ENCODE measurements at places on chromosomes 16 and 17.

DNA sequence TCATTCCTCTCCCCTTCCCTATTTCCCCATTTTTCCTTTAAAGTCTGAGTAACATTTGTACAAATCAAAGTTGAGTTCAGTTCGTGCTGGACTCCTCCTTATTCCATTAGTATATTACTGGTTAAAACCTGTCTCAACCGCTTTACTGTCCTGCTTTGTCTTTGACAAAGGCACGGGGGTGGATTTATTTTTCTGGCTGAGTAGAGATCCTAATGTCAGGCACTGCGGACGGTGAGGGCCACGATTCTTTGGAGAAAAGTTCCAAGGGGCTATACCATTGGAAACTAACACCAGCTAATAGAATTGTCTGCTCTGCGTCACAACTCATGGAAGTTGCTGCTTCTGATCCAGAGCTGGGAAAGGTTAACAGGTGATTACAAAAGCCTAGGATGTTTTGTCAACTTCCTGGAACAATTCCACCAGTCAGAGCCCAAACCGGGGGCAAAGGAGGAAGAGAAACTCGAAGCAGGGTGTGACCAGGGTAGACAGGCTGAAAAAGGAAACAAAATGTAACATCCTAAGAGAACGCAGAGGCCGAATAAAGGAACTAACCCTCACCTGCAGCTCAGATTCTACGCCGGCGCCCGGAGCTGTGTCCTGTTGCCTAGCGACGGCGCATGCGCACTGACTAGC is 12.4 kb downstream of the TAT start:
- no peak for DNase-seq

- DNase-seq: peak; percentile 17
Measured at GRCh38 chr17:44198721-44199552, 747 bp downstream of the ATXN7L3 start.

DNA sequence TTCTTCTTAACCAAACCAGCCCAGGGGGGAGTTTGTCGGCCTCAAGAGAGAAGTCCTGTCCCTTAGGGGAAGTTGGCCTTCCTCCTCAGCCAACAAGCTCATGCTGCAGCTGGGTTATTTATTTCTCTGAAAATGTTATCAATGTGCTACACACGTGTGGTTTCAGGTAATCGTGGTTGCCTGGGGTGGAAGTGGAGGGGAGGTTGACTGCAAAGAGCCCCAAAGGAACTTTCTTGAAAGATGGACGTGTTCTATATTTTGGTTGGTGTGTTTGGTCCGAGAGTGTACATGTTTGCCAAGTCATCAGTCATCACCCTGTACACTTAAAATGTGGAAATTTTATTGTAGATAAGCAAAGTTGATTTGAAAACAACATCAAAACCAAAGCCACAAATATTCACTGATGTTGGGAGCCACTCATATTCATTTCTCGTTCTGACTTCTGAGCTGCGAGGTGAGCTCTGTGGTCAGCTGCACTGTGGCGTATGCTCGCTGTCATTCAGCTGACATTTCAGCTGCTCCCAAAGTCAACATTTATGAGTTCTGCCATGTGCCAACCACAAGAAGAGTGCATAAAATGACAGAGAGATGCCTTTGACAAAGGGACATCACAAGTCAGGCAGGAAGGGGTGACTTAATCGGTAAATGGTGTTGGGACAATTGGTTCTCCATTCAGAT is 26.5 kb upstream of the ADGRG1 start:
- no peak for DNase-seq

GRCh38 chr16:22313876-22314470 is 16.8 kb downstream of the POLR3E start:
- DNase-seq: no peak

DNA sequence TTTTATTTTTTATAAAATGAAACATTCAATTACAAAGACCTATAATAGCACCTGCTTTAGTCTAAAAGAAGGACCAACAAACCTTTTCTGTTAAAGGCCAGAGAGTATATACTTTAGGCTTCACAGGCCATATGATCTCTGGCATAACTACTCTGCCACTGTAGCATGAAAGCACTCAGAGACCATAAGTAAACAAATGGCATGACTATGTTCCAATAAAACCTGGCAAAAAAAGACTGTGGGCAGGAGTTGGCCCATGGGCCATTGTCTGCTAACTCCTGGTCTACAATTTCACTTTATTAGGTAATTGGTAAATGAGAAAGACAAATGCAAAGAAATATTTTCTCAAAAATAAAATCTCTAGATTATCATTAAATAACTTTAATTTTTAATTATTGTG is 14.9 kb downstream of the CEP112 start:
- DNase-seq: no peak

GRCh38 chr17:49198211-49198610 is 12.2 kb downstream of the GNGT2 start:
- DNase-seq: no peak

DNA sequence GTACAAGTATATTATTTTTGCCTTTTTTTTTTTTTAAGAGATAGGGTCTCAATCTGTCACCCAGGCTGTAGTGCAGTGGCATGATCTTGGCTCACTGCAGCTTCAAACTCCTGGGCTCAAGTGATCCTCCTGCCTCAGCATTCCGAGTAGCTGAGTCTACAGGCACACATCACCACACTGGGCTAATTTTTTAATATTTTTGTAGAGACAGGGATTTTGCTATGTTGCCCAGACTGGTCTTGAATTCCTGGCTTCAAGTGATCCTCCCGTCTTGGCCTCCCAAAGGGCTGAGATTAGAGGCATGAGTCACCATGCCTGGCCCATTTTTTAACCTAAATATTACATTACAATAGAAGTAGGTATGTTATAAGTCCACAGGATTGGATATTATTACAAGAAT is 3.2 kb downstream of the TERB1 start:
- peak; percentile 41 for DNase-seq

DNA sequence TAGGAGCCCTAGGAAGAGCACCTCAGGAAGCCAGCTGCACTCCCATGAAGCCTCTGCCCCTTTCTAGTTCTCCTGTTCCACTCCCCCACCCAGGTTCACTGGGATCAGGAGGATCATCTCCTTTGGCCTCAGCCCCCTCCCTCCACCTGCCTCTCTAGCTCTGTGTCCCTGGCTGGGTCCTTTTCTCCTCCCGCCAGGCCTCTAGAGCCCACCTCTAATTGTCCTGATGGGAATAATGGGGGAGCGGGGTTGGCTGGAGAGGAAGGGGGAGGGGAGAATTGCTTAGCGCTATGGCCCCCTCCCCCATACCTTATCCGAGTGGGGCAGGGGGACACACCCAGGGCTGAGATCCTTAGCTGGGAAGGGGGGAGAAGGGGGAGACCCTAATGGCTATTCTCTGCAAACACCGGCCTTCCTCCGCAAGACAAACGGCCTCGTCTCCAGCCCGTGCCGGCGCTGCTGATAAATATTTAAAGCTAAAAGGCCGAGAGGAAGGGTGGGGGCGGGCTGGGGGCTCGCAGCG is 997 bp downstream of the HOXB7 start:
- DNase-seq: no peak
